ENCODE measurements at places on chromosomes 12 and 14.

GRCh38 chr12:71276541-71276940 lies 118.7 kb upstream of the TSPAN8 start:
- DNase-seq, result no peak
- H3K4me1 ChIP-seq, result no peaks in the 10 kb centered on the region
- H3K36me3 ChIP-seq, result no peaks in the 10 kb centered on the region
- no peak overlapping the region for H3K27ac ChIP-seq
- H3K27me3 ChIP-seq, result no peaks in the 10 kb centered on the region
- no peak overlapping the region for H3K4me3 ChIP-seq

DNA sequence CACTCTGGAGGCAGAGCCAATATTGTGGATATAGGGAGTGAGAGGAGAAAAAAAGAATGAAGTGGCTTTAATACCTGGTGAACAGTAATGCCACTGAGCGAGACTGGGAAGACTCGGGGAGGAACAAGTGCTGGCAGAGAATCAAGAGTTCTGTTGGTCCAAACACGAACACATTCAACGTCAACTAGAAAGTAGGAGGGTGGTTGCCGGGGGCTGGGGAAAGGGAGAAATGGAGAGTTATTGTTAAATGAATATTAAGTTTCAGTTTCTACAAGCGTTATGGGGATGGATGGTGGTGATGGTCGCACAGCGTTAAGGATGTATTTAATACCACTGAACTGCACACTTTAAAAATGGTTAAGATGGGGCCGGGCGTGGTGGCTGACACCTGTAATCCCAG lies 2.8 kb downstream of the SPRING1 start:
- no peak for DNase-seq
- H3K27me3 ChIP-seq, result no peaks in the 10 kb centered on the region
- peaks cover 18% of the 10 kb centered on the region for H3K4me1 ChIP-seq

- no peaks in the 10 kb centered on the region for H3K27me3 ChIP-seq
- H3K4me3 ChIP-seq, result no peak overlapping the region
- DNase-seq, result no peak
- H3K36me3 ChIP-seq, result no peaks in the 10 kb centered on the region
These were observed 604.5 kb downstream of the VRK1 start for GRCh38 chr14:97401714-97402113.

DNA sequence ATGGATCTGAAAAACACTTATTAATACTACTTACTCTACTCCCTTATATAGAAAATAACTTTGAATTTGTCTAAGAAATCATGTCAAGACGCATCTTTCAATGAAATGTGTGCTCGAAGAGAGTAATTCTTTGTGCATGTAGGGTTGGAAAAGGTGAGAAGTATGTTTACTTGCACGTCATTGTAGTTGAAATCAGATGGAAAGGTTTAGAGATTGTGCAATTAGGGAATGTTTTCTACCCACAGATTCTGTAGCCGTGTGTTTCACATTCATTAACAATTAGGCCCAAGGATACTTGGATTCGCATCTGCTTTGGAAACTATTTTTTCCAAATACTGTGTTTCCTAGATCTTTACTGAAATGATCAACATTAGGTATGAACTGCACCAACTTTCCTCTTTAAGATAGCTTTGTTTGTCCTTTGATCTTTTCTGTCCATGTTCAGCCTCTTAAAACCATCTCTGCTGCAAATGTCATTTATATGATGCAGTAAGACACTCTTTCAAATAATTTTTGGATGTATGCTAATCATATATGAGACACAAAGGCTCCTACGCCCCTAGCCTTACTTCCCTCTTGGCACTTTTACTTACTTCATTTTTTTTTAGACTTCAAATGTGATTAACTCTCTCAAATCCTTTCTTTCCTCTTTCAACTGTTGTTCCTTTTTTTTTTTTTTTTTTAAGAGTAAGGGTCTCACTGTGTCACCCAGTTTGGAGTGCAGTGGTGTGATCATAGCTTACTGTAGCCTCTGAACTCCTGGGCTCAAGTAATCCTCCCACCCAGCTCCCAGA lies 58.0 kb upstream of the PSMA6 start:
- H3K36me3 ChIP-seq, result no peaks in the 10 kb centered on the region
- DNase-seq, result no peak
- no peak overlapping the region for H3K4me3 ChIP-seq
- H3K27ac ChIP-seq, result no peak overlapping the region
- H3K27me3 ChIP-seq, result no peaks in the 10 kb centered on the region

DNA sequence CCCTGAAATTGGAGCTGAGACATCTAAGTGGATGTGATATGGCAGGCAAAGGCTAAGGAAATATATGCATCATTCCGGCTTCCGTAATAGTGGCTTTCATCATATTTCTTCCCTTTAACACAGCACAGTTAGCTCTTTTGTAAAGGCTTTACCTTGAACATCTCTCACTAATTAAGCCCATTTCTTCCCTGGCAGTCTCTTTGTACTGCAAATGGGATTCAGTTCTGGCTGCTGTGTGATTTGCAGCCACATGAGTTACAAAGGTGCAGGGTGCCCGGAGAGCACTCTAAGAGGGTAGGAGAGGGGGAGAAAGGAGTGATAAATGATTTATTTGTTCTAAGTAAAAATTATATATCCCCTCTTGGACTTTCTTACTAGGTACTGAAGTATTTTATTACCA lies 232.1 kb upstream of the CCDC196 start:
- DNase-seq, result no peak
- H3K27ac ChIP-seq, result no peak overlapping the region
- peaks cover 3% of the 10 kb centered on the region for H3K27me3 ChIP-seq
- H3K36me3 ChIP-seq, result no peaks in the 10 kb centered on the region

DNA sequence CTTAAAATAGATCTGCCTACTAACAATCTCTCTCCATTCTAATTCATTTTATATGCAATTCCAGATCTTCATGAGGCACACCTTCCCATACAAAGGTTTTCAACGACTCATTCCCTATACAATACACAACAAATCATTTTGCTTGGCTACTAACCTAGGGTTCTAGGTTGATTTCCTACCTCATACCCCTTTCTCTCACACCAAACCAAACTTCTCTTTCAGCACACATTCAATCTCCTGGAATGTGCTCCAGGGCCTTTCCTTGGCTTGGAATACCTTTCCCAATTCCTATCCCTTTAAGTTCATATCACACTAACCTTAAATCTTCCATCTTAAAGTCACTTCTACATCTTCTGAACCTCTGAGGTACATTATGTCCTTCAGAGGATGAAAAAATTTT lies 38.7 kb upstream of the MTERF2 start:
- H3K27me3 ChIP-seq, result no peaks in the 10 kb centered on the region
- H3K36me3 ChIP-seq, result no peaks in the 10 kb centered on the region
- no peak for DNase-seq
- no peak overlapping the region for H3K27ac ChIP-seq
- H3K4me1 ChIP-seq, result no peaks in the 10 kb centered on the region

DNA sequence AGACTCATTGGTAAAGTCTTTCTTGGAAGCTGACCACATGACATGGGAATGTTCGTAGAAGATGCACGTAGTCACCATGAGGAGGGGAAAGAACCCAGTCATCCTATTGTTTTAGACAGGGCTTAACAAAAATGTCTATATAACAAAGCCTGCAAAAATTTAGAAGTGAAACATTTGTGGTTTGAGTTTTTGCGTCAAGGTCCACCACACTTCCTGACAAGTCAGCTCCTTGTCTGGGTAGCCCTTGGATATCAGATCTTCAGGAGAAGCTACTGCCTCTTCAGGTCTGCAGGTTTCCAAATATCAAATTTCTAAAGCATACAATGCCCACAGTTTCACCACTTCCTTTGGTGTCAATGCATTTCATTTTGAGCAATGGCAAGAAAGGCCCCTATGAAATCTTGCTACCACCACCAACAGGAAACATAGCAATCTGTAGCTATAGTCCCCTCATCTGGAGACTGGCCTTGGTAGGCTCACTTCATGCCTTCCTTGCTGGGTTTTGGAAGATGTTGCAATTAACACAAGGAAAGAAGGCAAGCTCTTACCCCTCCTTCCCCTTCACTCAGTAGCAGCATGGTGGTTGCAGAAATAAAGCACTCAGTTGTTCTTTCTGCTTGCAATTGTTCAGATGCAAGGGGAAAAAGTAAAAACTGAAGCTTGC lies 235.2 kb downstream of the PCNX1 start:
- DNase-seq, result peak; percentile 43
- H3K4me1 ChIP-seq, result peaks cover 23% of the 10 kb centered on the region
- no peaks in the 10 kb centered on the region for H3K36me3 ChIP-seq
- H3K27ac ChIP-seq, result no peak overlapping the region
- no peak overlapping the region for H3K4me3 ChIP-seq

GRCh38 chr14:36367985-36368774 lies 47.7 kb upstream of the MBIP start:
- no peaks in the 10 kb centered on the region for H3K27me3 ChIP-seq
- no peaks in the 10 kb centered on the region for H3K36me3 ChIP-seq
- no peak overlapping the region for H3K27ac ChIP-seq
- no peaks in the 10 kb centered on the region for H3K4me1 ChIP-seq
- H3K4me3 ChIP-seq, result no peak overlapping the region
- no peak for DNase-seq

- no peaks in the 10 kb centered on the region for H3K36me3 ChIP-seq
- H3K27ac ChIP-seq, result peak overlapping the region; percentile 91
- H3K4me1 ChIP-seq, result peaks cover 90% of the 10 kb centered on the region
- no peak overlapping the region for H3K4me3 ChIP-seq
- no peaks in the 10 kb centered on the region for H3K27me3 ChIP-seq
- no peak for DNase-seq
These were observed 464.8 kb downstream of the RAD51B start for GRCh38 chr14:68284333-68284732.

GRCh38 chr14:72499746-72500145 lies 394.2 kb downstream of the DPF3 start:
- H3K36me3 ChIP-seq, result no peaks in the 10 kb centered on the region
- peaks cover 6% of the 10 kb centered on the region for H3K27me3 ChIP-seq
- no peak overlapping the region for H3K27ac ChIP-seq
- no peak for DNase-seq
- H3K4me1 ChIP-seq, result no peaks in the 10 kb centered on the region
